ENCODE measurements at places on chromosomes 4 and X.

GRCh38 chr4:174071595-174071994 is 211.9 kb downstream of the FBXO8 start:
- DNase-seq: no peak

- DNase-seq: no peak
Observed at GRCh38 chr4:188021548-188022249, 26.1 kb downstream of the ZFP42 start.

- DNase-seq: no peak
Observed at GRCh38 chr4:186266729-186267456, 904 bp downstream of the F11 start.

DNA sequence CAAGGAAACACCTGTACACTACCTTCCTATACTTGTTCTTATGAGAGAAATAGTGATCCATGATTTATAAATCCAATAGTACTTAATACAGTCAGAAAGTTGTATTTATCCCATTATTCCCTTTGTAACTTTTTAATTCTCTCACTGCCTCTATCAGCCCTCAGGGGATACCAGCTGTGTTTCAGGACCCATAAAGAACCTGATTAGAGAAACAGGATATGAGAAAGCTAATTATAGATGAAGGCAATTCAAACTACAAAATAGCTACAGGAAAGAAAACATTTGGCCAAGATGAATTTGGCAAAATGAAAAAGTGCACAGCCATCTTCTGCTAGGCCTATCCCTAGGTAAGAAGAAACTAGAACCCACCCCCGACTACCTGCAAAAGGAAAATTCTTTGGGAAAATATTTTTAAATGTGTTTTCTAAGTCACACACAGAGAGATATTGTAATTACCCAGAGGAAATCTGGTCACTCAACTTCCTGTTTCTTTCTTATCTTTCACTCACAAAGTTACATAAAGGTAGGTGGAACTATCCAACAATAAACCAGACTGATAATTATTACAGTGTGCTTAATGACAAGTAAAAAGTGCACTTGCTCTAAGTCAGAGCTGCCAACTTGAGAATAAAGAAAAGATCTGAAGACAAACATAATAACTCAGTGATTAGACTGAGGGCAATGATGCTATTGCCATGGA is 836.5 kb upstream of the HTR2C start:
- no peak for DNase-seq

GRCh38 chr4:55736605-55737183 is 82.9 kb upstream of the EXOC1L start:
- DNase-seq: no peak

DNA sequence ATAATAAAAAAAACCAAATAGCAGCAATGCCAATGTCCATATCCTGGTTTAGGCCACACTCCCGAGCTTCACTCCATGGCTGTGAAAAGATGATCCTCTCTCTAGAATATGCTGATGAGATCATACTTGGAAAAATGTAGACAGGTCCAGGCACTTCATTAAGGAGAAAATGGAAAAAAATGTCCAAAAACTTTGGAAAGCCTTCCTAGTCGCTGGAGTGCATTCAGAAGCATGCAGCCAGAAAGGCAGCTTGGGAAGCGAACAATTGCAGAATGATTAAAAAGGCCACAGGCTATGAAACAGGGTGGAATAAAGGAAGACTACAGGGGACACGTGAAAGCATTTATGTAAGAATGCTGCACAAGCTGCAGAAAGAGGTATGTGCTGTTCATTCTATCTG is 165.6 kb upstream of the HCCS start:
- no peak for DNase-seq

GRCh38 chrX:50198348-50198747 is 2.5 kb downstream of the AKAP4 start:
- peak; percentile 63 for DNase-seq

DNA sequence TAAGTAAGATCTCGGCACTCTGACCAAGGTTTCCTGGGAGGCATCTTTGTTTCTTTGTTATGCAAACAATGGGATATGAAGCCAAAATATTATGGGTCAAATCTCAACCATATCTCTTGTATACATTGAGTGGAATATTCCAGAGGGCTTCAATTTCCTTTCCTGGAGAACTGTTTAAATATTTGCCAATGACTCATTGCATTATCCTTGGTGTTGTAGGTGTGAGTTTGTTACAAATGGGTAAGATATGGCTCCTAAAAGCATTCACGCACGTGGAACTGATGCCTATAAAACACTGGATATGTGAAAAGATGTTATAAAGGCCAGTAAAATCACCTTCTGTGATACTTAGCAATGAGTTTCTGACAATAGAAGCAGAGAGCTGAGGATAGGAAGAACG is 150.5 kb upstream of the WDR1 start:
- DNase-seq: no peak

GRCh38 chrX:17020851-17021821 is 74.7 kb downstream of the REPS2 start:
- no peak for DNase-seq

DNA sequence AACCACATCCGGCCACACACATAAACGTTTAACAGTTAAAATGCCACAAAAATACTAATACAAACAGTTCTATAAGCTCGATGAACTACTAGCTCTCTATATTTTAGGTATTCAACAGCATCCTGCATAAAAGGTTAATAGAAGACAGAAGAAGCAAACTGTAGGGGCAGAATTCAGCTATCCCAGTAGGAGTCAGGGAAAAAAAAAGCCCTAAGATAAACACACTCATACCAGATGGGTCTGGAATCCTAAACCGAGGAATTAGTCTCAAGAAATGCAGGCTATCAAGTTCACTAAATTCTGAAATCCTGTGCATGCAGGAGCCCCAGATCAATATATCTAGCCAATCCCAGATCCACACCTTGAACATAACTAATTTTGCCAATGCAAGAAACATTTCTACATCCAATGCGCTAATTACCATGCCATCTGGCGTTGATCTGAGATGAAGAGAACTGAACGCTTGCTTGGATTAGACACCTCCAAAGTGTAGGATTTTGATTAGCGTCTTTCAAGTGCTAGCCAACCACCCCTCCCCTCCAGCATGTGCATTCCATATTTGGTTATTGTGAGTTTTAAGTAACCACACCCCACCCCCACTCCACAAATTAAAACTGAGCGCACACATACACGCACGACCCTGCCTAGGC is 512.2 kb upstream of the INTU start:
- DNase-seq: no peak
